ENCODE measurements at places on chromosomes 12 and 14. TPM values are rescaled to one million over a fixed set of nuclear protein-coding genes. Genes with fewer than 3 reads are reported as not detected.

GRCh38 chr14:28482251-28483040 lies 284.1 kb upstream of the FOXG1 start:
- DNase-seq = no peak

- DNase-seq = no peak
These were observed 6.0 kb upstream of the SDSL start for GRCh38 chr12:113416091-113416754.

DNA sequence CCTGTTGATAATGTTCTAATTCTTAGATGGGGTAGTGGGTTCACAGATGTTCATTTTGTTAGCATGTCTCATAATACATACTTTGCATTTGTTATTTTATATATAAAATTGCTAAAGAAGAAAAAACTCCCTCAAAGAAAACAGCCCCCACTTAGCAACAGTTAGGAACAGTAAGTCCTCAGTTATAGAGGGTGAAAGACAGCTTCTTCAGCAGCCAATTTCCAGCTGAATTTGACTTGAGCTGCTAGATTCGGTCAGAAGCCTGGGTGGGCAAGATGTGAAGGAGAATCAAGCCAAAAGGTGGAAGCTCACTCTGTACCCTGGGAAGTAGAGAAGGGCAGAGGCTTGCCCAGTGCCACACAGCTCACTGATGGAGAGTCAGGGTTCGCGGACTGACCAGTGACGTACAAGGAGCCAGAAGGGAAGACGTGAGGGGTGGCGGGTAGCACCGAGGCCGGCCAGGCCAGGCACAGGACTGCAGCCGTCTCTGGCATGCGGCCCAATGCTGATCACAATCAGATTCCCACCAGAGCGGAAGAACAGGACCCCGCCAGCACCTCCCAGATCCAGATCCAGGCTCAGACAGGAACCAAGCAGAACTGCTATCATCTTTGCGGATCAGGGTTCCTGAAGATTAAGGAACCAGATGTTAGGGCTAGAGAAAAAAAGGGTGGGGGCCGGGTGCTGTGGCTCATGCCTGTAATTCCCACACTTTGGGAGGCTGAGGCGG lies 30.4 kb upstream of the VWF start:
- DNase-seq = no peak

GRCh38 chr12:108304633-108305032 lies 34.5 kb downstream of the CMKLR1 start:
- no peak for DNase-seq

DNA sequence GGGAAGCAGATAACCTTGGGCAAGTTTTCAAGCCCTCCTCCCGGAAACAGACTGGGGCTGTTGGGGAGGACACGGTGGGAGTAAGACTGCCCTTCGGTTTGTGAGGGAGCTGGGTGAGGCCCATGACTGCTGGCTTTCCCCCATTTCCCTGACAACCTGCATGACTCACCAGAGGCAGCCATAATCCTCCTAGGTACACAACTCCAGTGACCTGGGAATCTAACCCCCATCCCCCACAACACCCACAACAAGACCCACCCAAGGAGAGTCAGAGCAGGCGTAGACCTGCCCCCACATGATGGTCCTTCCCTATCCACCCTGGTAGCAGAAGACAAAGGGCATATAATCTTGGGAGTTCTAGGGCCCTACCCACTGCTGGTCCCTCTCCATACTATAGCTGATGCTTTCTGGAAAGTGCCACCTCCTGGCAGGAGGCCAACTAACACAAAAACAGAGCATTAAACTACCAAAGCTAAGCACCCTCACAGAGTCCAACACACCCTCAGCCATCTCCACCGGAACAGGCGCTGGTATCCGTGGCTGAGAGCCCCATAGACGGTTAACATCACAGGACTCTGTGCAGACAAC lies 14.8 kb downstream of the DDX24 start:
- DNase-seq = no peak

DNA sequence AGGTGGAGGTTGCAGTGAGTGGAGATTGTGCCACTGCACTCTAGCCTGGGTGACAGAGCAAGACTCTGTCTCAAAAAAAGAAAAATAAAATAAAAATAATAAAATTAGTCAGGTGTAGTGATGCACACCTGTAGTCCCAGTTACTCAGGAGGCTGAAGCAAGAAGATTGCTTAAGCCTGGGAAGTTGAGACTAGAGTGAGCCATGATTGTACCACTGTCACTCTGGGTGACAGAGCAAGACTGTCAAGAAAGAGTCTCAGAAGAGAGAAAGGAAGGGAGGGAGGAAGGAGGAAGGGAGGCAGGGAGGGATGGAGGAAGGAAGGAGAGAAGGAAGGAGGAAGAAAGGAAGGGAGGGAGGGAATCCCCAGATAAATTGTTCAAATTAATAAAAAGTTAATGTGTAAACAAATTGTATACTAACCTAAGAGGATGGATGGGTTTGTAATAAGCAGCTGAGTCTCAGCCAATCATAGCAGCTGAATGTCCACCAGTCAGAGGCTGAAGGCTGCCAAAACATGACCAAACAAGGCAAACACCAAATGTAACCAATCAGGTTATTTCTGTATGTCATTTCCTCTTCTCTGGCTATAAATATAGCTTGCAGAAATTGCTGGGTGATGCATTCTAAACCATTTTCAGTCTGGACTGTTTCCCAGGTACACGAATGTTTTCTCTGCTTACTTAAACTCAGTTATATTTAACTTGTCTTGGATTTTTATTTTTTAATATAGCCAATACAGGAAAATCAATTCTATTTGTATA lies 6.1 kb upstream of the CDCA4 start:
- DNase-seq = no peak

DNA sequence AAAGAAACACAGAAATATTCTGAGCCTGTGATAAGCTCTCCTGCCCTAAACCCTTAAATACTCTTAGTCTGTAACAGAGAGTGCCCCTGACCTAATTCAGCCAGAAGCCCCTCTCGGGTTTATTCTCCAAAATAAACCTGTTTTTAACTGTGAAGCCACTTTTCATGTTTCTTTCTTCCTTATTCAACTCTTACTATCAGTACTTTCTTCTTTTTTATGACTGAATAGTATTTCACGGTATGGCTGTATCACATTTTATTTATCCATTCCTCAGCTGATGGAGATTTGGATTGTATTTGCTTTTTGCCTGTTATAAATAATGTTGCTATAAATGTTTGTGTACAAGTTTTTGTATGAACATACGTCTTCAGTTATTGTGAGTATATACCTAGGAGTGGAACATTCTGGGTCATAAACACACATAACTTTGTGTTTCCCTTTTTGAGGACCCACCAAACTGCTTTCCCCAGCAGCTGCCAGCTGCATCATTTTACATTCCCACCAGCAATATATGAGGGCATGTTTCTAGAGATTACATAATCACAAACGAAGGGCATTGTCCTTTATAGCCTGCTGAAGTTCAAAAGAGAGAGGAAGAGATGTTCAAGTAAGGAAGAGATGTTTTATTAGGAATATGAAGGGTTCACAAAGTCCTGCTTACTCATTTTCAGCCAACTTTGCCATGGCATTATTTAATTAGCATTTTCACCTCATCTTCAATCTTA lies 199.4 kb upstream of the NUDT4 start:
- DNase-seq = no peak

GRCh38 chr12:53975479-53976152 lies 862 bp upstream of the HOTAIR start:
- no peak for DNase-seq

GRCh38 chr14:52961060-52961639 lies 10.3 kb upstream of the FERMT2 start:
- no peak for DNase-seq

DNA sequence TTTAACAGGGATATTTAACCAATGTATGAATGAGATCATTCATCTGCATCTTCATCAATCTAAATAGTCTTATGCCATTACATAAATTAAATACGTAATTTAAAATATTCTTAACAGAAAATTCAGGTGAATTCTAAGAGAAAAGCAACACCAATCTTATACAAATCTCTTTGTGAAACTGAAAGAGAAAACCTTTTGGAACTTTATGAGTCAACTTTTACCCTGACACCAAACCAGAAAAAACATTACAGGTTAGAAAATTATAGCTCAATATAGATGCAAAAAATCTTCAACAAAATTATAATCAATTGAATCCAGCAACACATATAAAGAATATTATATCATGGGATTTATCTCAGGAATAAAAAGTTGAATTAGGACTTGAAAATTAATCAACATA lies 3.4 kb downstream of the GLIPR1L1 start:
- no peak for DNase-seq

DNA sequence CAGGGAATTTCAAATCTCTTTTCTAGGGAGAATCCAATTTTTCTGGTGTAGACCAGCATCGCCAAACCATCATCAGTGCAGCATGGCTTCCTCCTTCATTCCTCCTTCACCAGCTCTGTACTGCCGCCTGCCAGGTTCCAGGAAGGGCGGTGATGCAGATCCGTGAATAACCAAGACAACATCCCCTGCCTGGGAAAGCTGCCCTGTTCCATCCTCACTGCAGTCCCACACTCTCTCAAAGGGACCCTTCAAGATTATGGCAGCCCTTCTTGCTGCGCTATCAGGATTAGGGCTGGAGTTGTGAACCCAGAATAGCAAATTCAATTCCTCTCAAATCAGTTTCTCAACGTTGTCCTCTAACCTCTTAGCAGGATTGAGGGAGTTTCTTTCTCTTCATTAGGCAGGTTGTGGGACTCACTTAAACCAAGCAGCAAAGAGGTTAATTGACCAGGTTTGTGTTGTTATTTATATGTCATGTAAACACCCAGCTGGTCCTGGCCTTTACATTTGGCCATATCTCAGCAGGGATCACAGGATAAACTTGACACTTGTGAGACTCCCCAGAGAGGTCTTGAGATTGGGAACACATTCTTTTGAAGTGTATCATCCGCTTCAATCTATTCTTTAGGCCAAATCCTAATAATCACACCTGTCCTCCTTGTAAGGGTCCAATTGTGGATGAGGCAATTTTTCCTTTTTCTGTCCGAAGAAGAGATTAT lies 26.2 kb downstream of the TMEM30B start:
- DNase-seq = no peak

- no peak for DNase-seq
These were observed 132.0 kb downstream of the MED13L start for GRCh38 chr12:116145451-116145850.

- no peak for DNase-seq
These were observed 46.6 kb downstream of the SUSD6 start for GRCh38 chr14:69657950-69658355.

- no peak for DNase-seq
These were observed 126.7 kb downstream of the TMEM132D start for GRCh38 chr12:129776977-129777667.

GRCh38 chr12:129075460-129076208 lies 222.4 kb downstream of the GLT1D1 start:
- DNase-seq = no peak

GRCh38 chr12:52407918-52408317 lies 1.8 kb upstream of the KRT82 start:
- DNase-seq = no peak

- DNase-seq = no peak
These were observed 144.2 kb upstream of the FRMD6 start for GRCh38 chr14:51507511-51507905.

The GARIN6 gene
- total RNA-seq = not detected

The GALNT9 gene
- 0.33 TPM for total RNA-seq

The CTSG gene
- not detected for total RNA-seq

The IFNG gene
- 0.33 TPM for total RNA-seq

The PDZRN4 gene
- not detected for total RNA-seq

The RPAP3 gene
- total RNA-seq = 47.3 TPM

The OS9 gene
- 186 TPM for total RNA-seq

Measured in Panc1 (cell line).